ENCODE measurements at places on chromosomes 5 and 9. TPM values are rescaled to one million over a fixed set of nuclear protein-coding genes. Genes with fewer than 3 reads are reported as not detected.

DNA sequence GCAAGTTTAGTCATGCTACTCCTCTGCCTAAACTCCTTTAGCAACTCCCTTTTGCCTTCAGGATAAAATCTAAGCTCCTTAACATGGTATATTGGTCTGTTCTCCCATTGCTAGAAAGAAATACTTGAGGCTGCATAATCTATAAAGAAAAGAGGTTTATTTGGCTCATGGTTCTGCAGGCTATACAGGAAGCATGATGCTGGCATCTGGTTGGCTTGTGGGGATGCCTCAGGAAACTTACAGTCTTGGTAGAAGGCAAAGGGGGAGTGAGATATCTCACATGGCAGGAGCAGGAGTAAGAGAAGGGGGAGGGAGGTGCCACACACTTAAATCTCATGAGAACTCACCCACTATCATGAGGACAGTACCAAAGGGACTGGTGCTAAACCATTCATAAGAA lies 145.0 kb downstream of the GDNF start:
- no peak for DNase-seq

DNA sequence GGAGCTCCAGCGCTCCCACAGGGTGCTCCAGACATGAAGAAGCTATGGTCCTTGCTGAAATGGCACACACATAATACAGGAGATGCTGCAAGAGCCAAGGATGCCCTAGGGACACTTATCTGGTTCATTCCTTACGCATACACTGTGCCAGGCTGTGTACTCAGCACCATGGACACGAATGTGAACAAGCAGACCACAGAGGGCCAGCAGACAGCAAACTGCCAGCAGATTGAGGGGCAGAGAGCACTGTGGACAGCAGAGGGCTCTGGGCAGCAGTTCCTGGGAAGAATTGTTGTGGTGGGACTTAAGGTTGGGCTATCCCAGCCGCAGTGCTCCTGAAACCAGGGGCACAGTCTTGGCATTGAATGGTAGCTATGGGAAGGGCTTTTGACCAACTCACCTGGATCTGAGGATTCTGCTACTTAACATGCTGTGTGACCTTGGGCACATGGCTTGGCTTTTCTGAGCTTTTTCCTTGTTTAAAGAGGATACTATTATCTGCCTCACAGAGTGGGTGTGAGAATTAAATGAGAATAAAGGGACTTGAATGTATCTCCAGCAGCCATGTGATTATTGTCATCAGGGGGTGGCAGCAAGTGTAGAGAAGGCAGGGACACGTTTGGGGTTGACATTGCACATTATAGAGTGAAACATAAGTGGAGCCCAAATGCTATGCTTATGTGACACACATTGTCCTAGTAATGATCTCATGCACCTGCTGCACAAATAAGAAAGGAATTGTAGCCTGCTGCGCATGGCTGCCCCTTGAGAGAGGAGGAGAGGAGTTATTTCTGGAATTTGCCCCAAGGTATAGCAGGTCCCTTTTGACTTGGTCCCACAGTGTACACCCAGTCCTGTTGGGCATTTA lies 30.1 kb downstream of the PPARGC1B start:
- no peak for DNase-seq

DNA sequence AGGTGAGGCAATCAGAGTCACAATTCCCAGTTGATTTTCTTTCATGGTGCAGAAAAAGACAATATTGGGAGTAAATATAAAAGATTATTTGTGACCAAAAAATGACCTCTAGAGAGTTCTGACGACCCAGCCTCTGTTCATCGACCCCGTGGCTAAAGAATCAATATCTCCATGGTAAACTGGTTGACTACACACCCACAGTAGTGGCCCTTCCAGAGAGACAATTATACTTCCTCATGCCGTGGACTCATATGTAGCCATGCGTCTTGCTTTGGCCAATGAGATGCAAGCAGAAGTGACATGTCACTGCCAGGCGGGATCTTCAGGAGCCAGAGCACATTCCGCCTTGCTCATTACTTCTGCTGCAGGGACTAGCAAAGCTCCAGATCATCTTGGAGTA lies 163.3 kb upstream of the RAD23B start:
- no peak for DNase-seq

DNA sequence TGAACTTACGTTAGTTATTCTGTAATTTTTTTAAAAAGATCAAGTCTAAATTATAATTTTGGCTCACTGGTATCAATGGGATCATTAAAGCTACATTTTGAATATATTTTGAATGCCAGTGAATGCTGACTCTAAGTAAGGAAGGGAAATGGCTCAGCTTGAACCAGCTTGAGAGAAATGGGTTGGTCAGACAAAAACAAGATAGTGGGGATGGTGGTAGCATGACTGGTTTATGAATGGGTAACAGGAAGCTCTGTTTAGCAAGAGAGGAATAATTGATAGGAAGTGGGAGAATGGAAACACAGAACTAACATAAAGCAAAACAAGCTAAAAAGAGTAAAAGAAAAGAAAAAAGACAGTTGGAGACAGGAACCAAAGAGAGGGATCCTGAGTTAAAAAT lies 220.2 kb downstream of the ADAMTS6 start:
- no peak for DNase-seq

GRCh38 chr5:39189292-39189955 lies 29.9 kb downstream of the FYB1 start:
- DNase-seq: no peak

DNA sequence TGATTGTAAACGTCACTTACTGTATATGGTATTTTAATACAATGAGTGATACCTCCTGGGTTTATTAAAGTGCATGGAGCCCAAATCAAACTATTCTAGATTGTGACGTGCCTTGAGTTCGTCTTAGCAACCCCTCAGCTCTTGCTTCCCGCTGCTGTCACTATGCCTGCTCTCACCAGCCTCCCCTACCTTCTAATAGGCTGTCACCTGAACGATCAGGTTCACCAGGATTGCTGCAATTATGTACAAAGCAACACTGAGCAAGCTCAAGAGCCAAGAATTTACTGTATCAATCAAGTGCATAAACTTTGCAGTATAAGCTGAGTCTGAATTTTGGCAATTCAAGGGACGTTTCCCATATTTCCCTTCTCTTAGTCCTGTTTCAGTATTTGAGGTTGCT lies 3.0 kb downstream of the LECT2 start:
- no peak for DNase-seq

GRCh38 chr5:133828722-133829121 lies 139.7 kb downstream of the C5orf15 start:
- no peak for DNase-seq

- DNase-seq: no peak
These were observed 147.9 kb downstream of the MACROH2A1 start for GRCh38 chr5:135251093-135251492.

DNA sequence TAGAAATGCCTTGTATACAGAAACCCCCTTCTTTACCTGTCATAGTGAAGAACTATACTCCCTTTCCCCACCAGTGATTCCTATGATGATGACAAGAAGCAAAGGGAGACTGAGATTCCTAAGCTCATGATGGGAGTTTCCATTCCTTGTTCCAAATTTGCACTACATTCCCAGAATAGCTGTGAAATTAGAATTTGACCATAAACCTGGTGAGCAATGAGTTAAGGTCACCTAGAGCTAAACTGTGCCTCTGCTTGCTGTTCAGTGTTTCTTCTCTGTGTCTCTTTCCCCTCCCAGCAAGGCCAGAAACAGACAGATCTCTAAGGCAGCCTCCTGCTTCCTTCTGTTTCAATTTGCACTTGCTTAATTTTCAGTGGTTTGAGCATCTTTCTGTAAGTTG lies 332.1 kb downstream of the PIK3R1 start:
- no peak for DNase-seq

- no peak for DNase-seq
These were observed 3.8 kb downstream of the TGFBI start for GRCh38 chr5:136032564-136032963.

Gene SLC46A2
- total RNA-seq: 1.2 TPM

Gene RPS14
- total RNA-seq: 2,415 TPM

Gene C9orf78
- 38.4 TPM for total RNA-seq

Gene RNF183
- total RNA-seq: 0.20 TPM

Gene SPINK1
- not detected for total RNA-seq

Gene SLC36A3
- total RNA-seq: not detected

Gene DPM2
- total RNA-seq: 11.2 TPM
